ENCODE measurements at places on chromosomes 7 and 10. TPM values are rescaled to one million over a fixed set of nuclear protein-coding genes. Genes with fewer than 3 reads are reported as not detected.
A peak's percentile ranks its signal among the peaks of the same experiment; 100 is the strongest.

- H3K27ac ChIP-seq, result no peak overlapping the region
- peak; percentile 22 for DNase-seq
- no peaks in the 10 kb centered on the region for H3K36me3 ChIP-seq
- no peaks in the 10 kb centered on the region for H3K27me3 ChIP-seq
- H3K4me3 ChIP-seq, result no peak overlapping the region
- H3K4me1 ChIP-seq, result no peaks in the 10 kb centered on the region
Observed at GRCh38 chr7:101373812-101374614, 11.3 kb downstream of the COL26A1 start.

DNA sequence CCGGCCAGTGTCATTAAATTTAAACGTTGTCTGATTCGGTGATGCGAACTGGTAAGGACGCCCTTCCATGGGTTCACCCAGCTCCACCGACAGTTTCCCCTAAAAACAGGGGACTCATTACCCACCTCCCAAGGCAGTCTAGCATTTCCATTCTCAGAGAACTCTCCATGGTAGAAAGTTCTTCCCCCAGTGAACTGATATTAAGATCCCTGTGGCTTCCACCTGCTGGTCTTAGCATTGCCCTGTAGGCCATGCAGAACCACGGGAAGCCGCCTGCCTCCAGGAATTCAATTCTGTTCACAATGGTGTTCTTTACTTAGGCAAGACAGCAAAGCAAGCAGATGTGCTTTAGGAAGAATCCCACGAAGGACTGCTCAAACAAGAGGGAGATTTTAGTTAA lies 128.9 kb upstream of the NANOS1 start:
- H3K27ac ChIP-seq, result no peak overlapping the region
- H3K4me1 ChIP-seq, result no peaks in the 10 kb centered on the region
- no peaks in the 10 kb centered on the region for H3K27me3 ChIP-seq
- no peak for DNase-seq
- no peaks in the 10 kb centered on the region for H3K36me3 ChIP-seq
- no peak overlapping the region for H3K4me3 ChIP-seq

GRCh38 chr7:125563964-125564529 lies 634.4 kb upstream of the POT1 start:
- no peaks in the 10 kb centered on the region for H3K27me3 ChIP-seq
- no peak overlapping the region for H3K27ac ChIP-seq
- no peak overlapping the region for H3K4me3 ChIP-seq
- H3K4me1 ChIP-seq, result no peaks in the 10 kb centered on the region

DNA sequence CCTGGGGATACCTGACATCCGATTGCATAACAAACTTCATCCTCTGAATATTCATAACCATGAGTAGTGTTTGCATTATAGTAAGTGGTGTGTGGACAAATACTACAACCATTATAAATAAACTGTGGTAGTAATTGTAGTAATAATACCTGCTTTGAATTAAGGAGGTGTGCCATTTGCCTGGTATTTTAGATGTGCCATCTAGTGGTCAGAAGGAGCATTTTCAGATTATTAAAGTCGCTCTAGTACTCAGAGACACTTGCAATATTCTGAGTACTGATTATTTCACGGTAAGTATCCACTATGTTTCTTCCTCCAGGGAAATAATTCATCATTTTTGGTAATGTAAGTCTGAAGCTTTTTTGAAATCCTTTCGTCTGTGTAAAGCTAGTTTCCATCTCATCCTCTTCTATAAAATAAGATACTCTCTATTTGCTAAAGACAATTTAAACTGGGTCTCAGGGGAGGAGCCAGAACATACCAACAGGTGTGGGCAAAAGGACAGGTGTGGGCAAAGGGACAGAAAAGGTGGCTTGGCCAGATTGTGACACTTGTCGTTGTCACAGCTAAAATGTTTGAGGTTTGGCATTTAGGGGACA lies 115.3 kb upstream of the WDR11 start:
- H3K27ac ChIP-seq, result no peak overlapping the region
- H3K27me3 ChIP-seq, result no peaks in the 10 kb centered on the region
- DNase-seq, result no peak
- no peaks in the 10 kb centered on the region for H3K4me1 ChIP-seq

- no peaks in the 10 kb centered on the region for H3K36me3 ChIP-seq
- DNase-seq, result no peak
- peak overlapping the region; percentile 99 for H3K27ac ChIP-seq
- peaks cover 56% of the 10 kb centered on the region for H3K4me1 ChIP-seq
Observed at GRCh38 chr10:86968994-86969355, 693 bp downstream of the ADIRF start.

DNA sequence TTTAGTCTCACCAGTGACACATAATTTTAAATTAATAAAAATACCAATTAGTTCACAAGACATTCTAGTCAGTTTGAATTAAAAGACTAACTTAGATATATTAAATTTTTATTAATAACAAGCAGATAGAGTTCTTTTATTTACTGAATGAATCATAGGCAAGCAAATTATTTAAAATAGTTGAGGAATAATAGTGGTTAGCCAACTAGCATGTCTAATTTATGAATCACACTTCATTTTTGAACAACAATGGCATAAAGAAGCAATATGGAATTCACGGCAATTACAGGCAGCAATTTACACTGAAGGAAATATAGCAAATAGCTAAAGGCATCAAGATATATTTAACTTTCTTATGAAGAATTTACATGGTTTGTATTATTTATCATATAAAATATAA lies 187.0 kb upstream of the SLC26A5 start:
- DNase-seq, result no peak
- peaks cover 7% of the 10 kb centered on the region for H3K4me1 ChIP-seq
- H3K27ac ChIP-seq, result no peak overlapping the region
- no peak overlapping the region for H3K4me3 ChIP-seq

Gene AGR2
- total RNA-seq, result 20.0 TPM

Gene HMX3
- total RNA-seq, result not detected

Gene COL28A1
- 13.8 TPM for total RNA-seq

Gene RASSF4
- total RNA-seq, result 50.8 TPM

Gene TMEM130
- 0.52 TPM for total RNA-seq

Data from body of pancreas (tissue), 4 donors.